Psoas muscle (tissue), 8 donors: ENCODE measurements at places on chromosomes 6 and 20. TPM values are rescaled to one million over a fixed set of nuclear protein-coding genes. Genes with fewer than 3 reads are reported as not detected.

TRIM10 gene
- total RNA-seq = 0.10 TPM

CAGE1 gene
- not detected for total RNA-seq

- no peak overlapping the region for H3K4me3 ChIP-seq
- peaks cover 11% of the 10 kb centered on the region for H3K4me1 ChIP-seq
Observed at GRCh38 chr20:47379433-47380150, 23.1 kb upstream of the ZMYND8 start.

- no peak overlapping the region for H3K4me3 ChIP-seq
- H3K27me3 ChIP-seq = no peaks in the 10 kb centered on the region
- no peak for DNase-seq
- no peaks in the 10 kb centered on the region for H3K4me1 ChIP-seq
- peaks cover 3% of the 10 kb centered on the region for H3K36me3 ChIP-seq
Observed at GRCh38 chr6:2274981-2275891, 29.8 kb upstream of the GMDS start.

GRCh38 chr6:101830501-101831031 lies 437.1 kb downstream of the GRIK2 start:
- no peaks in the 10 kb centered on the region for H3K27me3 ChIP-seq
- no peak overlapping the region for H3K27ac ChIP-seq
- H3K4me3 ChIP-seq = no peak overlapping the region
- H3K4me1 ChIP-seq = no peaks in the 10 kb centered on the region

STX11 gene
- 1.4 TPM for total RNA-seq

GRCh38 chr6:106254636-106255035 lies 70.9 kb downstream of the ATG5 start:
- peaks cover 27% of the 10 kb centered on the region for H3K4me1 ChIP-seq
- DNase-seq = no peak
- H3K27ac ChIP-seq = no peak overlapping the region
- H3K4me3 ChIP-seq = no peak overlapping the region
- H3K27me3 ChIP-seq = no peaks in the 10 kb centered on the region

GSTA3 gene
- total RNA-seq = not detected

HLA-B gene
- 185 TPM for total RNA-seq

UBE2C gene
- 0.32 TPM for total RNA-seq

GRCh38 chr6:41583565-41583964 lies 37.4 kb downstream of the FOXP4 start:
- H3K27ac ChIP-seq = no peak overlapping the region
- H3K4me1 ChIP-seq = peaks cover 23% of the 10 kb centered on the region
- no peaks in the 10 kb centered on the region for H3K27me3 ChIP-seq
- no peak overlapping the region for H3K4me3 ChIP-seq

DNA sequence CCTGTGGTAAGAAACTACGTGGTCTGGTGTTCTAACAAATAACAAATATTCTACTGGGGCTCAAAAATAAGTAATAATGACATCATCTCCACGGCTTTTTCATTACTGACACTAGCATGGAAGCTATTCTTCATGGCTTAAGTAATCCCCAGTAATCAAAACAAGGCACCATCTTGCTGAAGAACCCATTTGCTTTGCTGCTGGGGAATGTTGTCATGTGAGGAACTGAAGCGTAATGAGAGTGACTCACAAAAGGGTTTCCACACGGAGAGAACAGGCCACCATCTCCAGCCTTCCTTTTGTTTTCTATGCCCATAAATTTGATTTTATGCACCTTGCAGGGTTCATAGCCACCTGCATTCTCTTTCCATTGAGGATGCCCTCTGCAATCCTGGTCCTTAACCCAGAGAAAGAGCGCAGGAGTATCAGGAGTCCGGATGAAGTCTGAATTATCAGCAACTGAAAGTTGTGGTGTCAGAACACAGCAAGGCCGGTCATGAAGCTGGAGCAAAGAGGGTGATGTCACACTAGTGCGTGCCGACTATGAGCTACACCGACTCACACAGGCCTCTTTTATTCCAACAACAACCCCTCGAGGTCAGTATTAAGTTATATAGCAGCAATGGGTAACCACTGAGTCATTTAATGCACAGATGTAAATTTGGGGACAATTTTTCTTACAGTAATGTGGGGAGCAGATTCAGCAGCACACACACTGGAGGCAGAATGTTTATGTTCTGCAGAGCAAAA lies 173.7 kb upstream of the SSTR4 start:
- peaks cover 4% of the 10 kb centered on the region for H3K27me3 ChIP-seq
- DNase-seq = no peak
- H3K4me3 ChIP-seq = no peak overlapping the region
- H3K27ac ChIP-seq = no peak overlapping the region
- H3K4me1 ChIP-seq = no peaks in the 10 kb centered on the region

LYRM2 gene
- 37.0 TPM for total RNA-seq

MAK gene
- not detected for total RNA-seq
